ENCODE measurements at places on chromosomes 13 and 19. TPM values are rescaled to one million over a fixed set of nuclear protein-coding genes. Genes with fewer than 3 reads are reported as not detected.

Gene PODNL1
- 0.34 TPM for total RNA-seq

Gene ZNF14
- total RNA-seq: 11.6 TPM

Gene IRF3
- total RNA-seq: 202 TPM

GRCh38 chr19:27647423-27647822 lies 1565.5 kb downstream of the UQCRFS1 start:
- DNase-seq: no peak

Gene PSG7
- not detected for total RNA-seq

Gene SPACA4
- not detected for total RNA-seq

GRCh38 chr19:47330466-47330869 lies 1.5 kb upstream of the C5AR2 start:
- DNase-seq: no peak
